Inflammatory macrophage treated with lipopolysaccharide for 4 hours (primary cell): ENCODE measurements at places on chromosomes 6 and 20.
A peak's percentile ranks its signal among the peaks of the same experiment; 100 is the strongest.

DNA sequence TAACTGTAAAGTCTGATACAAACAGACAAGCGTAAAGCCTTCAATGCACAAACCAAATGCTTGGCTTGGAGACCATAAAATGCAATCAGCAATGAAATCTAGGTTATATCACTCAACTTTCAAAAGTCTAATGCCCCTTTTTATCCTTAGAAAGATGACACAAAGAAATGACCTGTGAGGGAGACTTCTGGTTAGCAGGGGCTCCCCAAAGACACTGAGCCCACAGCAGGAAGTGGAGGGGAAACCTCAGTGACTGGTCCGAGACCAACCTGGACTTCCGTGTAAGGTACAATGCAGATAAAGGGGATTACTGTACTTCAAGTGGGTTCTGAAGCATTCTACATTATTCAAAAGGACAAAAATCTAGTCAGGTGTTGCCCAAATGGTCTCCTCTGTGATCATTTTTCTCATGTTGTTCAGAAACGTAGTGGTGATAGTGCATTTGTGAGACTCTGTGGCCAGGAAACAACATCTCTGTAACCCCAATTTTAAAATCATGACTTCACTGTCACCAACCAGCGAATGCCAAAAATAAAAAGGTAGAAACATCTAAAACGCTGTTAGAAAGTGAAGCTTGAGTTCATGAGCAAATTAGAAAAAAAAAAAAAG, 88.2 kb downstream of the HIVEP2 start:
- no peak for DNase-seq

DNA sequence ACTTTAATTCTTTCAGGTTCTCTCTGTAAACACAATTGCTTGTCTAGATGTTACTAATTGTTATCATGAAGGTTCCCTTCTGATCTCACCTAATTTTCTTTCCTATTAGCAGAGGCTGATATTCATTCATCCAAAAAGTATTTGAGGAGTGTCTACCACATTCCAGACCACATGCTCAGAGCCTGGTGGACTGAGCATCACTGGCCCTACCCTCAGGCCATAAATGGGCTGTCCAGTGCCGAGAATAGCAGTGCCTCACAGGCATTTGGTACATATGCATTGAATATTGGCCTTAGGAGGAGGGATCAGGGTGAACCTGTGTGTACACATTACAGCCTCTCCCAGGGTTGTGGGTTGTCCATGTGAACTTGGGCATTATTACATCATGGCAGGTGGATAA, 40.4 kb upstream of the PRELID3B start:
- no peak for DNase-seq

GRCh38 chr20:58478141-58478805, 36.9 kb downstream of the APCDD1L start:
- DNase-seq = no peak

- peak; percentile 60 for DNase-seq
These were observed at the start of gene DNAAF9 for GRCh38 chr20:3407040-3407770. DNAAF9 (minus strand) TSS chr20:3407669; CDS start chr20:3407557, 112 bp downstream.

DNA sequence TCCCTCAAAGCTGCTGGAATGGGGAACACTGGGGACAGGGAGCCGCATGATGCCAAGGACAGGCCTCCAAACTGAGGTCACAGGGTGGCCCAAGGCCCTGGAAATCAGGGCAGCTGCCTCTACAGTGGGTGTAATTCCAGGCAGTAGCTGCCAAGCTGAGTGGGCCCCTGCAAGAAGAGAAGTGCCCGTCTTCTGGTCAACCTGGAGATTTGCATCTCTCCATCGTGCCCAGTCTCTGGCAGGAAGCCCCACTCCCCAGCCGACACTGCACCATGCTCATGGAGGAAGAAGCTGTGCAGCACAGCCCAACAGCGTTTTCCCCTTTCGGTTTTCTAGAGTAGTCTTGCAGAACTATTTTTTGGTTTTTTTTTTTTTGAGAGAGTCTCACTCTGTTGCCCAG, 2.2 kb upstream of the FAM209A start:
- DNase-seq = no peak

- no peak for DNase-seq
These were observed 109.1 kb downstream of the TSHZ2 start for GRCh38 chr20:53080969-53081871.

- DNase-seq = no peak
These were observed at the start of gene SYNDIG1 for GRCh38 chr20:24469116-24469893. SYNDIG1 (plus strand) TSS chr20:24469629; CDS start chr20:24543098, 73,469 bp downstream.

DNA sequence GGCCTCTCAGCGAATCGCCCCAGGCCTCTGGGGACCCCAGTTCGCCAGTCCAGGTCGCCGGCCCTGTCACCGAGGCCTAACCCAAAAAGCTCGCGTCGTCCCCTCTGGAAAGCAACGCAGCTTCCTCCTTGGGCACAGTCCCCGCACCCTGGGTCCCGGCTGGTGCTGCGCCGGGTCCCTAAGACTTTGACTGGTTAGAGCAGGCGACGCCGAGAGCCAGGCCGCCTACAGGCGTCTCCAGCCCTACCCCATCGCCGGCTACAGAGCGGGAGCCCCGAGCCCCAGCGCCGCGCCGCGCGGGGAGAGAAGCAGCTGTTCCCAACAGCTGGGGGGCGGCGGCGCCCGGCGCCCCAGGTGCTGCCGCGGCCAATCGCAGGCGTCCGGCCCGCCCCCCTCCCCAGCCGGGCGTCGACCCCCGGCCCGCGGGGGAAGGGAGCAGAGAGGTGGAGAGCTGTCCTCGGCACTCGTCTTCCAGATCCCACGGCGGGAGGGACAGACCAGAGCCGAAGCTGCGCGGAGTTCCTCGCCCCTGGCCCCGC, 540 bp upstream of the RBM24 start:
- no peak for DNase-seq

DNA sequence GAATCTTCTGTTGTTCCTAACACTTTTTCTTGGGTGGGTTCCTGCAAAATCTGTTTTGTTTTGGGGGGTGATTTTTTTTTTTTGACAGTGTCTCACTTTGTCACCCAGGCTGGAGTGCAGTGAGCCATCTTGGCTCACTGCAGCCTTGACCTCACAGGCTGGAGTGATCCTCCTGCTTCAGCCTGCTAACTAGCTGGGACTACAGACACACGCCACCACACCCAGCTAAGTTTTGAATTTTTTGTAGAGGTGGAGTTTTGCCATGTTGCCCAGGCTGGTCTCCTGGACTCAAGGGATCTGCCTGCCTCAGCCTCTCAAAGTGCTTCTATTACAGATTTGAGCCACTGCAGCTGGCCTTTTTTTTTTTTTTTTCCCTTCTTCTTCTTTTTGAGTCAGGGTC, 60.5 kb upstream of the SNAP91 start:
- no peak for DNase-seq

DNA sequence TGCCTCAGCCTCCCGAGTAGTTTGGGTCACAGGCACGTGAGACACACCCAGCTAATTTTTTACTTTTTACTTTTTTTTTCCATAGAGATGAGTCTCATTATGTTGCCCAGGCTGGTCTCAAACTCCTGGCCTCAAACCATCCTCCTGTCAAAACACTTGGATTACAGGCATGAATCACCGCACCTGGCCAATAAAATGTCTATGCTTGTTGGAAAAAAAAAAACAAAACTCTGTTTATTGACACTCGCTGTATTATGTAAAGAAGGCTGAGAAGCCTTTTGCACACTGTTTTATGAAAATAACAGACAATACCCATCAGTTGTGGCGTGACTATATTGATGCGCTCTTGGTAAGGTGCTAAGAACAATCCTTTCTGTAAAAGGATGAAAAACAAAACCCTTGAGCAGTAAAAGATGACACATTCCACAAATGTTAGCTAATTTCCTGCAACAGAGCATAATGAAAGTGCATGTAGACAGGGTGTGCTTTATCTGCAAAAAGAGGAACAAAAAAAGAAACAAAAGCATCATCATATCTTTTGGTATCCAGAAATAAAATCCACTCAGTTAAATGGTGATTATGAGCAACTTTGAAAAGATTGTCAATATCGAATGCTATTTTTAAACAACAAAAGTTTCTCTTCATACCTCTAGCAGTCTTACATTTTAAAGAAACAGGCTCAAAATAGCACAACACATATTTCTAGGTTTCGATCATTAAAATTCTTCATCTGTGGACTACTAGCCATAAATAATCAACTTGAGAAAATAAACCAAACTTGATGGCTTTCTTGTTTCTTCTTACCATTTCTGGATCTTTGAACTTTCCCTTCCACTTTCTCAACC, 108.3 kb upstream of the PHACTR1 start:
- peak; percentile 89 for DNase-seq

DNA sequence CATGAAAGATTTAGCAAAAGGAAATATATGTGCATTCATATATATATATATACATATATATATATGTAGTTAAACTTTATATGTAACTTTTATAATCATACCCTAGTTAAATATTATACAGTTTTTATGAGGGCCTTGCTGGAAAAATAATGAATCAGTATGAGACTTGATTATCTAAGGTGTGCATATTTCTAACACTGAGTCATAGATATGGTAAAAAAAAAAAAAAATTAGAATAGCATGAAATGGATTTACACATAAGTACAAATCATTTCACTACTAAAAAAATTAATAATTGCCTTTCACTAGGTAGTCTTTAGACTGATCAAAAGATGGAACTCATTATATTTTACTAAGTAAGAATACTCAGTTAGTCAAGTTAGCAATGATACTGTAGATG, 51.3 kb upstream of the DST start:
- DNase-seq = no peak

DNA sequence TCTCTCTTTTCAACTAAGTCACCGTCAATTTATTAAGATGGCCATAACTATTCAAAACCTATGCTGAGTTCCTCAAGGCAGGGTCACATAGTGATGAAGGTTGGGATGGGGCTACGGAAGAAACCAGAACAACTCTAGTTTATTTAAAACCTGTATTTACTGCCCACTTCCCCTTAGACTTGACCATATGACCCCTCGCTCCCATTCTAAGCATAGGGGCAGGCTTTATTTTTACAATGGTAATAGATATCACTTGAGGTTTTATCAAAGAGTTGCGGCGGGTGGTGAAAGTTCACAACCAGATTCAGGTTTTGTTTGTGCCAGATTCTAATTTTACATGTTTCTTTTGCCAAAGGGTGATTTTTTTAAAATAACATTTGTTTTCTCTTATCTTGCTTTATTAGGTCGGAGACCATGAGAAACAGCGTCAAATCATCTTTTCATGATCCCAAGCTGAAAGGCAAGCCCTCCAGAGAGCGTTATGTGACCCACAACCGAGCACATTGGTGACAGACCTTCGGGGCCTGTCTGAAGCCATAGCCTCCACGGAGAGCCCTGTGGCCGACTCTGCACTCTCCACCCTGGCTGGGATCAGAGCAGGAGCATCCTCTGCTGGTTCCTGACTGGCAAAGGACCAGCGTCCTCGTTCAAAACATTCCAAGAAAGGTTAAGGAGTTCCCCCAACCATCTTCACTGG, 5.5 kb downstream of the EDN1 start:
- DNase-seq = no peak

DNA sequence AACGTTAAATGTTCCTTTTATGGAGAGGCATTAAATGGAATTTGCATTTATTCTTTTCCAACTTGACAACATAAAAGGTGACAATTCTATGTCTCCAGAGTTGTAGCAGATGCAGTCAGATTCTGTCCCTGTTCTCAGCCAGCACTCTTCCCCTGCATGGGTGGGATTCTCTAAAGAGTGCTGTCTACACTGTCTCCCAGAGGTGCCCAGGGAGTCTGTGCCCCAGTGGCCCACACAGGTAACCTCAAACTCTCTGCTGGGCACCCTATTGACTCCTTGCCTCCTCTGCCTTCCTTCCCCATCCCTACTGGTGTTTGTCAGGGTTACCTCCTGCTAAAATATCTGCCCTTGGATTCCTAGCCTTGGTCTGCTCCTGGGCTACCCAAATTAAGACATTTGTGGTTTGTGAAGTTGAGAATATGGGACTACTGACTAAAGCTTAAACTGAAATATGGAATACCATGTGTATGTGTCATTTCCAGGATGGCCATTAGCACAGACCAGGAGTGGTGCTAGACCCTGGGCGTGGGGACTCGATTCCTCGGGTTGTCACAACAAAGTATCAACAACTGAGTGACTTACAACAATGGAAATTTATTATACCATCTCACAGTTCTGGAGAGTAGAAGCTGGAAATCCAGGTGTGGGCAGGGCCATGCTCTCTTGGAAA, 284.7 kb downstream of the CDH26 start:
- no peak for DNase-seq

DNA sequence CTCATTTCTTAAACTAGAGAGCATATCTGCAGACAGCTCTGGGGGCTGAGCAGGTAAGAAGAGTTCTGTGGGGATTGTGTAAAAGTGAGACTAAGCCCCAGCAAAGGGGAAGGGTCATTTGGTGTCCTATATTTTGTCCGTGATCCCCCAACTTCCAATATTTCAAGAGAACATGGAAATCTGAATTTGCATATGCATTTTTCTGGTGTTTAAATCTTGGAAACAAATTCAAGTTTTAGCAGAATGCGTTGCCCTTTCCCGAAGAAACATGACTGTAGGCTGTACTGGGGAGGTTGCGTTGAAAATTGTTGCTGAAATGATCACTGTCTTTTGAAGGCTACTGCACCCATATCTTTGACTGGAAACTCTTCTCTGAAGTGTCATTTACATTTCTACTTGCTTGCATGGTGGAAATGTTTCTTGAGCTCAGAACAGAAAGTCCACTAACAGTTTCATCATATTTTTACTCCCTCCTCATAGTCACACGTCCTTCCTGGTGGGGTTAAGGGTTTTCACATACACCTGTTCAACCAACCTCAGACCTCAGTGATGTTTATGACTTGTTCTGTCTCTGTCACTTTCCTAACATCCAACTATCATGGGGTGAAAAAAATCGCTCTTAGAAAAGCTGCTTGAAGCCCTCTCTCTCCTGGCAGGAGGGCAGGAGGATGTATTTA, 140.3 kb downstream of the BCAS1 start:
- DNase-seq = no peak

GRCh38 chr6:11492464-11493290, 44.9 kb upstream of the TMEM170B start:
- DNase-seq = no peak

- DNase-seq = no peak
These were observed 13.8 kb downstream of the TMX4 start for GRCh38 chr20:8005575-8006366.

- no peak for DNase-seq
These were observed 47.0 kb upstream of the DST start for GRCh38 chr6:56689663-56690062.

DNA sequence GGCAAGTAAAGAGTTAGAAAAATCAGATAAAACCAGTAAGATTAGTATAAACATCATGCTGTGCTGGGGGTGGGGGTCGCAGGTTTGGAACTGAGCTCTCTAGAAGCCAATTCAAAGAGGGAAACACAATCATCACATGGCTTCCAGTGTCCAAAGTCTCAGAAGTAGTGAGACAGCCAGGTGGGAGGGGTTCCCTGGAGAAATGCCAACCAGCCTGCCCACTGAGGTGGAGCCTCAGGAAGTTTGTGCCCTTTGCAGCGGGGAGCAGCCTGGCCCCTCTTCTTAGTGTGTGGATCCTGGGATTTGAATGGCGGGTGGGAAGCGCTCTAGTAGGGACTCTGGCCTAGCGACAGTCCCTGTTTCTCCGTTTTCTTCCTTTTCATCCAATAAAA, 21.4 kb downstream of the C6orf15 start:
- no peak for DNase-seq
